ENCODE measurements at places on chromosomes 7 and 10.

GRCh38 chr7:103343332-103343731 is 1.2 kb downstream of the DNAJC2 start:
- no peak for DNase-seq

DNA sequence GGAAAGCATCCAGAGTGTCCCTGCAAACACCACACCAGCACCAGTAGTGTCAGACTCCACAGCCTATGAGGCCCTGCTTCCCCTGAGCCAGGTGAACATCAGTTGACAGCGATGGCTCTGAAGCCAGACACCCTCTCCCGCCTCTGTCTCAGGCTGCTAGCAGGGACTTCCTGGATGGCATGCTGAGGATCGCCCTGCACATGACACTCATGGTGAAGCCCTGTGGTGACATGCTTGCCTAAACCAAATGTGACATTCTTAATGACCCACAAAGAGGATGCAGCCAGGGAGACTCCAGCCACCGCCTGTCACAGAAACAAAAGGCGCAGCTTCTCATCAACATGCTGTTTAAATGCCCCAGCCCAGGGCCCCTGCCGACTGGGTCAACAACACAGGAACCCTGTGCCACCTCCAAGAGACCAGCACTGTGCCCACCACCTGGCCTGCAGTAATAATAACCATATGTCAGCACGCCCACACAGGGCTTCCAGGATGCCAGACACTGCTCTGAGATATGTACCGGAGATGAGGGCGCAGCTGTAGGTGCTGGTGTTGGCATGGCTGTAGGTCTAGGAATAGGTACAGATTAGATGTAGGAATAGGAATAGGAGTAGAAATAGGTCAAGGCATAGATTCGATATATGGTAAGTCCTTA is 81.3 kb downstream of the GRID1 start:
- no peak for DNase-seq

DNA sequence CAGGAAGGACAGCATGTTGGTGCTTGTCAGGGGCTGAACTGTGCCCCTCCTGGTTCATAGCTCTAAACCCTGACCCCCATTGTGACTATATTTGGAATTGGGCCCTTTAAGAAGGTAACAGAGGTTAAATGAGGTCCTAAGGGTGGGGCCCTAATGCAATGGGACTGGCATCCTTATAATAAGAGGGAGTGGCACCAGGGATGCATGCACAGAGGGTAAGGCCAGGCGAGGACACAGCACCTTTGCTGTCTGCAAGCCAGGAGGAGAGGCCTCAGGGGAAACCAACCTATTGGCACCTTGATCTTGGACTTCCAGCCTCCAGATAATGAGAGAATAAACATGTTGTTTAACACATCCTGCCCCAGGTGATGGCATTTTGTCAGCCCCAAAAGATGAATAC is 61.3 kb upstream of the EBF3 start:
- no peak for DNase-seq

DNA sequence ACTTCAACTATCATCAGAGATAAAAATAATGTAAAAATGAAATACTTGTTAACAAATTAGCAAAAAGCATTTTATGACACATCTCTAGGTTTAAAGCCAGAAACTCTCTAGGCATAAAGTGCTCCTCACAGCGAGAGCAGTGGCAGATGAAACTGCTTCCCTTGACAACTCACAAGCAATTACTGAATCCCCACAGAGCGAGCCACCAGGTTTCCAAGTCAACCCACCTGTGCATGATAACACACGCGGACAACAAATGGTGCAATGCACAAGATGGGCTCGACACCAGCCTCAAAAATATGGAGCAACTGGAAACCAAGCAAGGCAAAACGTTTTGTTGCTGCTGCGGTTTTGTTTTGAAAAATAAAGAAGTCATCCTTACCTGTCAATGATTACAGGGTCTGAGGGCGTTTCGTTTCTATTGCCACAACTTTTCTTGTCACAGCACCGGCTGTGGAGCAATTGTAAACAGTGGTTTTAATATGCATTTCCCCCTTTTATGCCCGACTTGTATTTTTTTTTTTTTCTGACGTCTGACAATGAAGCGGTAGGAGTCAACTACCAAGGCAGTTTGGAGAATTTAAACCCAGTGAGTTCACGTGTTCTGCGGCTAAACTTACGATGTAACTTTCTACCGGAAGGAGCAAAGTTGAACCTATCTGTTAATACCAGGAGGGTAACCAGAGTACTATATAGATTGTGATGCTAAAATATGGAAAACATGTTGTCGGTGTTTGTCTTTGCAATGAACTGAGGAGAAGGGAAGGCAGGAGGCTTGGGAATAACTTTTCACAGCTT is 7.0 kb downstream of the EBF3 start:
- DNase-seq, result no peak

DNA sequence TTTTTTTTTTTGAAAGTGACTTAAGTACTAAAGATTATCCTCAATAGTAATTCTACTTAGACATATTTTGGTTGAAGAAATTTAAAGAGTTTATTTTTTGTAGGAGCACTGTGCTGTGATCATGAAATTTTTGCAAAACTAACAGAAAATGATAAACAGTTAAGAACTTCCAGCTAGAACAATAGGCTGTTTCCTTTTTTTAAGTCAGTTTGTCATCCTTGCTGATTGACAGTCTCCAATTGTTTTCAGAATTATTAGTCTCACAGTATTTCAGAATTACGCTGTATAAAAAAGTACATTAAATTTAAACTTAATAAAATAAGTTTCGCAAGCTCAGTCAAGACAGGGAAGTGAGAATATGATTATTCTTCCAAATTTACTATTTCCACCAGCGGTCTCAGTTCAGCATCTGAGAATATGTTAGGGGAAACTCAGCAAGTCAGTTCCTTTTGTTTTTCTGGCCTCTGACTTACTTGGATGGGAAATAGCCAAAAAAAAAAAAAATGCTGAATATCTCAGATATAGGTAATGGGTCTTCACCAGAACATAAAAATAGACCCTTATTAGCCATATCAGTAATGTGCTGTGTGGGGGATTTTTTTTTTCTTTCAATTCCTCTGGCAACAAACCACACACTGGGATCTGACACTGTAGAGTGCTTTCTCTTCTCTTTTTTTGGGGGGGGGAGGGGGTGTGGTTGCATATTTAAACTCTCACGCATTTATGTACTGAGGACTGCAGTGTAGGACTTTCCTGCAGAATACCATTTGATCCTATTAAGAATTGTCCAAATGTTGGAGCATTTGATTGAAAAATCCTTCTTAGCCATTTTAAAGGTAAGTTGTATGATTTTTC is at the start of gene CD36:
Gene CD36 (plus strand): TSS at position 732 of the 855 bp plus-strand sequence. CDS start 8,099 bp downstream, outside the sequence.
- DNase-seq, result no peak

GRCh38 chr10:66788178-66788987 is 137.5 kb upstream of the LRRTM3 start:
- DNase-seq, result no peak

DNA sequence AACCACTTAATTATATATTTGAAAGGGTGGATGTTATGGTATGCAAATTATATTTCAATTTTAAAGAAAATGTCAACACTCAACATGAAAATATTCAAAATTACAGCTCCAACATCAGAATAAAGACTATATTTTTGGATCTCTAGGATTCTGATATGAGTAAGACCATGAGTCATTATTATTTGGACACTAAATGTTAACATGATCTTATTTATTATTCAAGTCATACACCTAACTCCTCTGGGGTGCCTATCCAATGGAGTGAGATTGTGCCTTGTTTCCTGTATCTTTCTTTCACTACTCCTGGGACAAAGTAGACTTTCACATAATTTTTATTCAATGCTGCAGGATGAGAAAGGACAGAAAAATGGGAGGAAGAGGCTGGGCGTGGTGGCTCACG is 135.2 kb upstream of the PRSS1 start:
- no peak for DNase-seq

GRCh38 chr7:83550100-83550499 is 98.8 kb downstream of the SEMA3E start:
- DNase-seq, result no peak

GRCh38 chr7:595621-596010 is 76.0 kb upstream of the PDGFA start:
- DNase-seq, result no peak

DNA sequence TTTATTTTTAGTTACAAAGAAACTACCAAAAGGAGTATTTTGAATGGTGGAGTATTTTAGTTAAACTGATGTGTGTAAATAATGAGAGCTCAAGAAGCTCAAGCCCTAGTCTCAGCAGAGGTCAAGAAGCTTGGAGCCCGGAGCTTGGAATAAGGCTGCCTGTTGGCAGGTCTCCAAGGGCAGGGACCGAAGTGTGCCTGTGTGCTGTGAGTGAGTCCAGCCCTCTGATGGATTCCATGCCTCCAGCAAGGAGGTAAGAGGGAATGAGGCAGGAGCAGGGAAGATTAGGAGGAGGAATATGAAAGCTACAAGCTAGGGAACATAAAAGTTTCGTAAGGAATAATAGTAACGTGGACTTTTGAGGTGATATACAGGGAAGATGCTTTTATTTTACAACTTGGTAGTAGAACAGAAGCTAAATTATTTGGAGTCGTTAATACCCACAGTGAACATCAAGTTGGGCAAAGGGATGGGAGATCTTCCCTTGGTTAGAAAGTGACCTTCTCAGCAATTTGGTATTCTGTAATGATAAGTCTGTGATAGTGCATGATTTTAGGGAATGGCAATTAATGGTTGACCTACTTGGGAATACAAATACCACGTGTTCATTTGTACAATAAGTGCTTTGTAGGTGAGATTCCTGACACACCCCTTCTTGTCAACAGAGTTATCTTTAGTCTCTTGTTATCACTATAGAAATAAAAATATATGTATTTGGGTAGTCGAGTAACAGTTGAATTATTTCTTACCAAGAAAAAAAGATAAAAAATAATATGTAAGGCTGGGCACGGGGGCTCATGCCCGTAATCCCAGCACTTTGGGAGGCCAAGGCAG is 4.6 kb downstream of the SEC23IP start:
- DNase-seq, result no peak

DNA sequence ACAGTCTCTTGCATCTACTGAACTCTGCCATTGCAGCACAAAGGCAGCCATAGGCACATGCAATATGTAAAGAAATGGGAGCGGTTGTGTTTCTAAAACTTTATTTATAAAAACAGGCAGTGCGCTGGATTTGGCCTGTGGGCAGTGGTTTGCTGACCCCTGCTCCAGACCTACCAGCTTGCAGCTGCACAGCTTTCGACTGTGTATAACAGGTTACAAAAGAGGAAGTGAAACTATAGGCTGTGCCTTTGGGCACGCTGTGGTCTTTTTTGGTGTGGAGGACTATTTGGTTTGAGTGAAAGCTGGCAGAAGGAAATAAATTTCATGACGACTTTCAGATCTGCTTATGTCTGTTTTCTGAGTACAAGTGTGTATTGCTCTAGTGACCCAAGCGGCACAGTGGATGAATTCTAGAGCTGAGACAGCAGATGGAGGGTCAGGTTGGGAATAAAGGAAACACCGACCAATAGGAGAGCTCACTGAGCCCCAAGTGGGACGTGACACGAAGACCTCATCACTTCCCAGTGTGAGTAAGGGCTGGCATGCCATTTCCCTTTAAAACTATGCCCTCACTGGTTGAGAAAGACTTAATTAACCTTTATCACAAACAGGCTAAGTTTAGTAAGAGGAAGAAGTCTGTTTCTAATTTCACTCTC is 152.7 kb downstream of the ANK3 start:
- DNase-seq, result no peak

GRCh38 chr7:131602994-131603372 is 46.6 kb upstream of the PODXL start:
- DNase-seq, result no peak

- DNase-seq, result no peak
Observed at GRCh38 chr10:124092250-124092859, 1.0 kb downstream of the CHST15 start.

DNA sequence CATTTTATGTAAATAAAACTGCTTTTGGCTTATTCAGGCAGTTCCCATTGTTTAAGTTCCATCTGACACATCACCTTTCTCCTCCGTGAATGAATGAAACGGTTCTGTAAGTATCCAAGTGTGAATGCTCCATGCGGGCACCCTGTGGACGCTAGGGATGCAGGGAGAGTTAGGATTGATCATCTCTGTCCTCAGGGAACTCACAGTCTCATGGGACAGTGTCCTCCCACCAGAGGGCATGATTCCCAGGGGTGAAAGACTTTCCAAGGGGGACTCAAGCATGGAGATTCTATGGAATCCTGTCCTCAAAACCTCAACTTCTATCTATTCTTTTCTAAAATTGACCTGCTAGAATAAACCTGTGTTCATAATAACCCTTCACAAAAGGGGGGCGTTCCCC is 98.8 kb downstream of the HECW1 start:
- no peak for DNase-seq

All from left renal pelvis (tissue), 4 donors.